Naive thymus-derived CD8-positive, alpha-beta T cell (primary cell): ENCODE measurements at places on chromosomes 1 and 21.

- DNase-seq: no peak
These were observed 15.5 kb upstream of the CITED4 start for GRCh38 chr1:40877698-40878097.

- no peak for DNase-seq
These were observed 14.4 kb downstream of the FHAD1 start for GRCh38 chr1:15261155-15262002.

DNA sequence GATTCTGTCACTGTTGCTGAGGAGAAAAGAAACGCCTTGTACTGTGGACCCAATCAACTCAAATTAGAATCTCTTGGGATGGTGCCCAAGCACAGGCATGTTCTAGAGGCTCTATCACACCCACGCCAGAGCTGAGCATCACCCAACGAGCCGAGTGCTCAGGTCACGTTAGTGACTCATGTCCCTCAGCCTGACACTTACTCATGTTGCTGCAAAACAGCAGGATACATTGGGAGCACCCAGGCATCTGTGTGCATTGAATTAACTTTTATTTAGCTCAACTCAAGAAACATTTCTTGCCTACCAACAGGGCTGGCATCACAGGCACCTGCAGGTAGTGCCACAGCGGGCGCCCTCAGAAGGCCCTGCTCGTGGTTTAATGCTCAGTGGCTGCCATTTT lies 149.8 kb downstream of the ETS2 start:
- DNase-seq: no peak

DNA sequence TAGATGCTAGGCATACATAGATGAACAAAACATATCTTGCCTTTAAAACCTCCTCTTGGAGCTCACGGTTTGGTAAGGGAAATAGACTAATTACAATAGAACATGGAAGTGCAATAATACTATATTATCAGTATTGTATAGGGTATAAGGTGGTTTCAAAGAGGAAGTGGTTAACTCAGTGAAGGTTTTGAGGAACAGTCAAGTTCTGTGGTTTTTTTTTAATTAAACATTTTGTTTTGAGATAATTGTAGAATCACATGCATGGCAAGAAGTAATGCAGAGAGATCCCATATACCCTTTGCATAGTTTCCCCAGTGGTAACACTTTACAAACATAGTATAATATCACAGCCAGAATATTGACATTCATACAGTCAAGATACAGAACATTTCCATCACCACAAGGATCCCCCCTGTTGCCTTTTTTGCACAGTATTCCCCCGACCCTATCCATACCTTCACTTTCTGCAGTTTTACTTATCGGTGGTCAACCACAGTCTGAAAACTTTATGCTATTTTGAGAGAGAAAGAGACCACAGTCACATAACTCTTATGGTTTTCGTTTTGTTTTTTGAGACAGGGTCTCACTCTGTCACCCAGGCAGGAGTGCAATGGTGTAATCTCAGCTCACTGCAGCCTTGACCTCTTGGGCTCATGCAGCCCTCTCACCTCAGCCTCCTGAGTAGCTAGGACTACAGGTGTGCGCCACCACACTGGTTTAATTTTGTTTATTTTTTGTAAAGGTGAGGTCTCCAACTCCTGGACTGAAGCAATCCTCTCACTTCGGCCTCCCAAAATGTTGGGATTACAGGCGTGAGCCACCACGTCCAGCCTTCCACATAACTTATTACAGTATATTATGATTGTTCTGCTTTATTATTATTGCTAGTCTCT lies 60.5 kb upstream of the KIAA1614 start:
- no peak for DNase-seq

GRCh38 chr1:109369167-109369746 lies 28.5 kb downstream of the SORT1 start:
- no peak for DNase-seq

GRCh38 chr1:225479341-225479740 lies 51.5 kb upstream of the LBR start:
- no peak for DNase-seq

GRCh38 chr1:118021668-118022067 lies 92.1 kb downstream of the WDR3 start:
- no peak for DNase-seq

DNA sequence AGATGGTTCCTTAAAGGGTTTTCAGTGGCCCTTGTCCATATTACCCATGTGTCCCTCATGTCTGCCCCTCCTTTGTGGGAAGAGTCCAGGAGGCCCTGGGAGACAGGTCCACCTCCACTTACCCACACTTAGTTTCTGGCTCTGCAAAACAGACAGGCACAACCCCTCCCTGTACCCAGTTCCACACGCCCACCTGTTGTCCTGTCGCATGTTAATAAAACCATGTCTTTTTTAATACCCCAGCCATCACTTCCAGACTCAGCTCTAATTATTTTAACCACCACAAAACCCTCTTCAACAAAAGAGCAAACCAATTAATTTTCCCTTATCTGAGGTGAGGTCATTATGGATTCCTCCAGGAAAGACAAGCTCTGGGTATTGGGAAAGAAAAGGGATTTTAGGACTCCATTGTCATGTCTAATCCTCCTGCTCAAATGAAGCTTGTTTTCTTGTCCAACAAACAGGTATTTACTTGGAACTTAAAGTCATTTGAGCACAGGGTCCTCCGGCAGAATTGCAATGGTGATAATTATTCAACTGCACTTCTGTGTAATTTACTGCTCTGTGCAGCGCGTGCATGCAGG lies 68.9 kb downstream of the CCDC185 start:
- no peak for DNase-seq

DNA sequence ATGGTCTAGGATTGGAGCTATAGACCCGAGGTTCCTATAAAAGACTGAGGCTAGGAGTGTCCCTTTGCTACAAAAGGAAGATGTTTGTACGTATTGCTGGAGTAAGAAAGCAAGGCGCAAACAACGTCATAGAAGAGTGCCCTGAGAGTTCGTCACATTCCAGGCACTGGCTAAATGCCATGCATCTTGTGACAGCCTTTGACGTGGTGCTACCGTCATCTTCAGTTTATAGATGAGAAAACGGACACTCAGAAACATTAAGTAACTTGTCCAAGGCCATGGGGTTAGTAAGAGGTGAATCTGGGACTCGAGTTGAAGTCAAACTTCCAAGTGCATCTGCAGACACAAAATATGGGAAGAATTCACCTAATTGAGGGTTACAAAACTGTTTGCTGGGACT lies 104.2 kb upstream of the SLC45A1 start:
- DNase-seq: no peak
